Posterior vena cava (tissue), 2 donors: ENCODE measurements at places on chromosomes 16 and 17. TPM values are rescaled to one million over a fixed set of nuclear protein-coding genes. Genes with fewer than 3 reads are reported as not detected.

CACNA1G gene
- 4.4 TPM for total RNA-seq

KRTAP1-1 gene
- total RNA-seq: not detected

CACNG3 gene
- total RNA-seq: not detected

- DNase-seq: no peak
Observed at GRCh38 chr16:76464955-76465620, 187.9 kb downstream of the CNTNAP4 start.

GRCh38 chr17:44387804-44388203, 1.6 kb downstream of the ITGA2B start:
- no peak for DNase-seq

DNA sequence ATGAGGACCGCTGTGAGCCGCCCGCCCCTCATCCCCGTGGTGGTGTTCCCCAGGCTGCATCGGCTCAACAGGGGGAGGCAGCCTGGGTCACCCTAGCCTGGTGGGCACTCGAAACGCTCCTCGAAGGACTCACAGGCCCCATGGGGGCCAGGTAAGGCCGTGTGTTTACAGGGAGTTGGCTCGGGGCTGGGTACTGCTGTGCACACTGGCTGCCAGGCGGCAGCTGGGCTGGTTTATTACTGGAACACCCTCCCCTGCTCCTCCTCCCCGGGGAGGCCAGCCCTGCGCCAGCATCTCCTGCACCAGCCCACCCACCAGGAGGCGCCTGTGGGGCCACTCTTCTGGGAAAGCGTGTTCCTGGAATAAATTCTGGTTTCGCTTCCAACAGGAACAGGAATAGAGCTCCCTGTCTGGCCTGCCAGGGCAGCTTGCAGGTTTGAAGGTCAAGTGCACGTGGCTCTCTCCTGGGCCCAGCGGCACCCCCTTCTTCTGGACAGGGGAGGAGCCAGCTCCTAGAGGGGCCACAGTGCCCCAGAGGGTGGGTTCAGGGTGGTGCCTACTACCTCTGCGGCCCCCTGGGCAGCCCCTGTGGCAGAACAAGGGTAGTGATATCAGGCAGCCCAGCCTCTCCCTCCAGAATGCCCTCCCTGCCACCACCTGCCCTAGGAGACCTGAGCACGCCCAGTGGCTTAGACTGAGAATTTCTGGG, 11.3 kb downstream of the MCRIP1 start:
- DNase-seq: peak; percentile 89

DNA sequence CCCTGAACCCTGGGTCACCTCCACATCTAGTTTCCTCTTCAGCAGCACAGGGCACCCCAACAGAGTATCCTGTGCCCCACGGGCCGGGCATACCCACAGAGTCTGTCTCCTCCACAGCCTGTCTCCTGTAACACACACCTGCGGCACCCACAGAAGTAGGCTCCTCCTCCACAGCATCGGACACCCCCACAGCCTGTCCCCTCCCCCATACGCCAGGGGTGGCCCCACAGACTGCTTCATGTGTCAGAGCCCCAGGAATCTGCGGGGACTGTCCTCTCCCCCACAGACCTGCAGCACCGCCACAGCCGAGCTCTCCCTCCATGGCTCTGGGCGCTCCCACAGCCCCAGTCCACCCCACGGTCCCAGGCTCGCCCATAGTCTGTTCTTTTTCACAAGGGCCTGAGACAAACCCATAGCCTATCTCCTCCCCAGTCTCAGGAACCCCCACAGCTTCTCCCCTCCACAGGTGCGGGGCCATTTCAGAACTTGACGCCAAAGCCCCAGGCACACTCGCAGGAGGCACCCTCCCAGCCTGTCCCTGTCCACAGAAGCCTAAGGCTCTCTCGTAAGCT, 1.4 kb downstream of the KIAA0753 start:
- no peak for DNase-seq

- DNase-seq: no peak
Observed at GRCh38 chr16:85148931-85149330, 36.7 kb upstream of the CIBAR2 start.

- no peak for DNase-seq
Observed at GRCh38 chr16:30407804-30408534, 563 bp downstream of the ZNF771 start.

TBC1D3G gene
- total RNA-seq: not detected

DNA sequence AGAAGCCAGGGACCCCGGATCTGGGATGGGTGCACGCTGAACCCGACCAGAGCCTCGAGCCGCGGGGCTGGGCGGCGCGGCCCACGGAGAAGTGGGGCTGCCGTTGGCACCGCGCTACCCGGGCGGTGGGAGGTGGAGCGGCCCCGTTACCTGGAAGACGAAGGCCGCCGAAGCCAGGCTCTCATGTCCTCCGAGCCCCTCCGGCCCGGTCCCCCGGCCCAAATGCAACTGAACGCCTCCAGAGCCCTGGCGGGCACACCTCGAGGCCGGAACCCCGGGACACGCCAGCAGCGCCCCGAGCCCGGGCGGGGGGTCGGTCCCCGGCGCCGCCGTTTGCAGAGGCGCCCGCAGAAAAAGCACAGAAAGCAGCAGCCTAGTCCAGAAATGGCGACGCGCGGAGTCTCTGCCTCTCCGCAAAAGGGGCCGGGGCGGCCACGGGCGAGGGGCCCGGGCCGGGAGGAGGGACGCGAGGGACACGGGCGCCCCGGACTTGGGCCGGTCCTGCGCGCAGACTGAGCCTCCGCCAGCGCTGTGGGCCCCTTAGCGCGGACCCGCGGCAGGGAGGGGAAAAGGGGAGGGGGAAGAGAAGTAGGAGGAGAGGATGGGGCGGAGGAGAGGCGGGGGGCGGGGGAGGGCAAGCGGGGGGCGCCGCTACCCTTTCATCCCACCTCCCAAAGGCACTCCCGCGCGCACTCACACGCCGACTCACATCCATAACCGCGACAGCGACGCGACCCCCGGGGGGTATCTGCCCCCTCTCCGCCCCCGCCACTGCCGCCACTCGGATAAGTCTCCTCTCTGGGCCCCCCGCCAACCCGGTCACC, 1.4 kb downstream of the AXIN2 start:
- DNase-seq: no peak

GRCh38 chr17:20133517-20133916, 124.4 kb downstream of the SPECC1 start:
- DNase-seq: no peak

TNK1 gene
- total RNA-seq: 1.8 TPM

GRCh38 chr17:33976831-33977230, 278.3 kb upstream of the CCL2 start:
- no peak for DNase-seq

- DNase-seq: peak; percentile 24
Observed at GRCh38 chr17:67818110-67819002, 6.9 kb upstream of the BPTF start.

GRCh38 chr16:89712274-89712781, 8.4 kb downstream of the VPS9D1 start:
- DNase-seq: no peak

CNGB1 gene
- not detected for total RNA-seq

GRCh38 chr16:20306401-20306800, 20.9 kb downstream of the GP2 start:
- DNase-seq: no peak

BICDL2 gene
- 0.10 TPM for total RNA-seq

GRCh38 chr17:4898351-4898750, 985 bp upstream of the C17orf107 start:
- DNase-seq: no peak

GCGR gene
- not detected for total RNA-seq

KAT8 gene
- total RNA-seq: 49.9 TPM

ANKRD40CL gene
- not detected for total RNA-seq

DNA sequence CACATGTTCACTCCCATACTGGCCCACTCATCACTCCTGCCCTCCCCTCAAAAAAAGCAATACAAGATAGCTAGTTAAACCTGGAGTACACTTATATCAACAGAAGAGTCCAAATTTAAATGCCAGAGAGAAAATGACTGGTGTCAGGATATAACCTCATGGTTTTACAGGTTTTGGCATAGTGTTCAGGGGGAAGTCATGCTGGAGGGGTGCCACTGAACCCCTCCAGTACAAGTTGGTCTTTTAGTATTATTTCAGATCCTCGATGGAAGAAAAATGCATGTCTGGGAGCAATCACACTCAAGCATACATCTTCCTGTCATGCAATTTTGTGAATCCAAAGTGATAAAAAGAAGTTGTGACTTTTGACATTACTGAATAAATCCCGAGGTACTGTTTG, 10.5 kb downstream of the NACA2 start:
- no peak for DNase-seq

DNA sequence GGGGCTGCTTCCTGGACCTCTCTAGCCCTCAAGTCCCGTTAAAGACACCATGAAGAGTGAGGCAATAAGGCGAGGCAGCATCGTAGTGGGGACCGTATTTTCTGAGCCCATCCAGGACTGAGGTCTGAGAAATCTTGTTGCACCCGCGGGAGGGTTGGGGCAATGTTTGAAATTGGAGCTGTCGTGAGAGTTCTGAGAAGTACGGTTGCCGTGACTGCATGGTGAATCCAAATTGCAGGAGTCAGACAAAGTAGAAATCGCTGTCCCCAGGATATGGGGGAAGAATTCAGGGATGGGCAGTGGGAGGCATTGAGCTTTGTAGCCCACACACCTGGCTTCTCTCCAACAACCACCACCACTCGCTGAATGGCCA, 42.0 kb upstream of the RPL38 start:
- DNase-seq: no peak

DNA sequence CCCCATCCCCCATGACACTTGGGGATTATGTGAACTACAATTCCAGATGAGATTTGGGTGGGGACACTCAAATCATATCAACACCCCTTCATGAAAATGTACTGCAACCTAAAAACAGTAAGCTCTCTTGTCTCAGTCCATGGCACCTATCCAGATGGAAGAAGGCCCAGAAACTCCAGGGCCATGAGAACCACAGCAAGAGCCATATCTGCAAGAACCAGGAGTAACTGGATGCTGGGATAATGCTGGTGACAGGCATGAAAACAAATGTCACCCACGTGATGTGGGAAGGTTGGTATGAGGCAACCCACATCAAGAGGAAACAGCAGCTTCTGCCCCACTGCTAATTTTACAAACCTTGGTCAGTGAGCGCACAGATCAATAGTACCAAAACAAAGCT, 400.1 kb upstream of the ERCC4 start:
- no peak for DNase-seq

- no peak for DNase-seq
Observed at GRCh38 chr16:67399218-67399733, 6.0 kb upstream of the TPPP3 start.

GRCh38 chr16:272633-273546, 2.9 kb downstream of the RGS11 start:
- DNase-seq: no peak

GRCh38 chr16:27625050-27625697, 75.2 kb downstream of the KATNIP start:
- DNase-seq: no peak

NBR1 gene
- 69.1 TPM for total RNA-seq

DNA sequence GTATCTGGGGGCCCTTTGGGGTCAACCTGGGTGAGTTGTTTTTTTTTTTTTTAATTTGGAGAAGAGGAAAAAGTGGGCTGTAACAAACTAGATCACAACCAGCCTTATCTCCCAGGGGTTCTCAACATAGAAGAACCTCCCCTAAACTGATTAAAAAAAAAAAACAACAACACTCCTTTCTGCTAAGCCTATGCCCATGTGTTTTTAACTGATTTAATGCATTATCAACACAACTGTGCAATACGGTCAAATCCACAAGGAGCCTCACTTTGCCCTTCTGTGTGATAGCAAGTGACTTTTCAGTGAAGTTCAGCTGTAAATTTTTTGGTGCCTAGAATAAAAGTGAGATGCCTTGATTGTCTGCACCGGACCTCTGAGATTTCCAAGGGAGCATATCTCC, 646 bp downstream of the MYH11 start:
- DNase-seq: no peak

- no peak for DNase-seq
Observed at GRCh38 chr17:69096541-69096940, 35.8 kb upstream of the ABCA9 start.

GRCh38 chr17:39527220-39527813, 66.0 kb downstream of the CDK12 start:
- DNase-seq: no peak

TP53TG3B gene
- not detected for total RNA-seq

DNA sequence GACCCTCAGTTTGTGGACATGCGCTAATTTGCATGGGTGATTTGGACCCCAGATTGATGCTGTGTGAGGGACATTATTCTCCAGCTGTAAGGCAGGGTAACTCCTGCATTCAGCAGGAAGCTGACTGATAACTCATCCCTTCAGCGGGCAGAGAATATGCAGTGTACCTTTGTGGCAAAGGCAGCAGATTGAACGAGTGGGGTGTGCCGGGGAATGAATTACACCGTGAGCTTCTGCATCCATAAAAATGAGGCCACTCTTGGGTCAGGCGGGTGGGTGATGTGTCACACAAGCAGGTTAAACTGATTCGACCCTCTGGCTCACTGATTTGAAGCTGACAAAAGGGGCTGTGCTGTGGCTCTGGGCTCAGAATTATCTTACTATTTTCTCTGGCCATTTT, 128.9 kb upstream of the PMFBP1 start:
- DNase-seq: no peak

DNA sequence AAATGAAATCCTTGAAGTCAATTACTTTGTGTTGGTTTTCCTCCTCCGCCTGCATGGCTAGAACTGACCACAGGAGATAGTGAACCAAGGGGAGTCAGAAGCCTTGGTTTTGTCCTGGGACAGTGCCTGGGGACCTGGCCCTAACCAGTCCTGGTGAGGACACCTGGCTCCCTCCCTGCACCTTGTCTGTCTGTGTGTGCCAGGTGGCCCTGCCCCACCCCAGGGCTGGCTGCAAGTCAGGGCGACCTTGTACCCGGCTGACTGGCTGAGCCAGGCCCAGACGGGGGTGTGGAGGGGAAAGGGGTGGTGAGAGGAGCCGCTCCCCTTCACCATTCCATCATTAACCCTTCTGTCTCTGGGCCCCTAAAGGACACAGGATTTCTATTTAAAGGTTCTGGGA, 3.4 kb downstream of the RAPGEFL1 start:
- DNase-seq: no peak

RCVRN gene
- total RNA-seq: 0.33 TPM

- DNase-seq: peak; percentile 66
Observed at GRCh38 chr16:85832570-85833218, 33.2 kb downstream of the COX4I1 start.

DNA sequence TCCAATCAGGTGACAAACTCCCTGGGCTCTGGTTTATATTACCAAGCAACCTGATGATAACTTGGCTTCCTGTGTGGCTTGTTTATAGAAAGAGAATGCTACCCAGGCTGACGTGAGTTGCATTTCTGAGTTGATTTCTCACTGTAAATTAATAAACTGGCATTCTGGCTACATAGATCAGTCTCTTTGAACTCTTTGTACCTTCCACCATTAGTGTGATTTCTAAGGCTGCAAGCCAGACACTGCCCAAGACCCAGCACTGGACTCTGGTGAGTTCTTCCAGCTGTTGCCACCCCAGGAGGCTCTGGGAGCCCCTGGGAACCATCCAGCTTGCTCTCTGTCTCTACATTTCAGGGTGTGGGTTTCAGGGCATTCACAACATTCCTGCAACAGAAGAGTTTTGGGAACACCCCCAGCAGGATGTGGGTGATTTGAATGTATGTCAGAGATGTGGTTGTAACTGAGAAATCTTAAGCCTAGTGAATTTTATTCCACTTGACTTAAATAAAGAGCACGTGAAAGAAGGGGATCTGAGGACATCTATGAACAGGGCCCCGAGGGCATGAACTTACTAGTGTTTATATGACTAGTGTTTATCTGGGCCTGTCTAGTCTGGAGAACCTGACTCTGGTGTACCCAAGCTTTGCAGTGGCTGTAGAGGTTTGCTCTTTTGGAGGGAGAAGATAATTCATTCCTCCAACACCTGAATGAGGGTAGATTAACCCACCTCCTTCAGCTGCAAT, 30.3 kb upstream of the LRRC37A start:
- DNase-seq: peak; percentile 32
